ENCODE measurements at places on chromosomes 6 and 20.

- DNase-seq = no peak
Observed at GRCh38 chr20:19497064-19497463, 261.0 kb upstream of the RIN2 start.

DNA sequence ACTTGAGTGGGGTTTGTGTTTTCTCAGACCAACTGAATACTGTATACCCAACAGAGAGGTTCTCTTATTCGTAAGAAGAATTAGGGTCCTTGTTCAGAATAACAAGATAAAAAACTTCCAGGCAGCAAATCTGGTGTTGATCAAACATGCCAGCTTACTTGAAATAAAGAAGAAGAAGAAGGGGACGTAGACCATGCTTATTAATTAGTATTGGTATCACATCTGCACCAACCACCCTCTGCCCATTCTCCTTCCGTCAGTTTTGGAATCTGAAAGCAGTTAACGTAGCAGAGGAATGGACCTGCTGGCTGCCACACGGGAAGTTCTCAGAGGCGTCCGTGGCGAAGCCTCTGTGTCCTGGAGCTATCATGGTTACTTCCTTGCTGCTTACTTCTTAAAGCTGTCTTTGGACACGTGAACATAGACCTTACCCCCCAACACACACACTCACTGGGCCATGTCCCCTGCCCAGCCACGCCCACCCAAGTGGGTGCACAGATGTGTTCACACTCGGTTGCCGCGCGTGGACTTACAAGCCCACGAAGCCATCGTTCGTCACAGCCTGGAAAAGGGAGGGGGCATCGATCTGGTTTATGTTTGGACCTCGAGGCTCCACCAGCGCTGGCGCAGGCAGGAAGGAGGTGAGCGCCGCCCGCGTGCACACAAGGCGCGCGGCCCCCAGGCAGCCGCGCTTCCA is 4.1 kb upstream of the DLL1 start:
- no peak for DNase-seq

GRCh38 chr6:157714153-157714490 is 108.9 kb upstream of the SNX9 start:
- no peak for DNase-seq

- no peak for DNase-seq
Observed at GRCh38 chr20:59395729-59396128, 95.3 kb downstream of the EDN3 start.

DNA sequence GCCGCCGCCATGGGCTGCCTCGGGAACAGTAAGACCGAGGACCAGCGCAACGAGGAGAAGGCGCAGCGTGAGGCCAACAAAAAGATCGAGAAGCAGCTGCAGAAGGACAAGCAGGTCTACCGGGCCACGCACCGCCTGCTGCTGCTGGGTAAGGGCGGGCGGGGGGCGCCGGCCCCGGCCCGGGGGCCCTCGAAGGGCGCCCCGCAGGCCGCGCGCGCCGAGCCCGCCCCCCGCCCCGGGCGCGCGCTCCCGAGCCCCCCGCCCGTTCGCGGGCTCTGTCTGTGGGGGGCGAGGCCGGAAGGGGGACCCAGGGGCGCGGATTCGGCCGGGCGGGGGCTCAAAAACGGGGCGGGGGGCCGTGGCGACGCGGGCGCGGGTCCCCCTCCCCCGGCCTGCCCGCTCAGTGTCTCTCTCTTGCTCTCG is 39.2 kb downstream of the GNAS start:
- no peak for DNase-seq

Measured in cerebellar cortex (tissue), 1 donor.